Mammary epithelial cell (primary cell): ENCODE measurements at places on chromosomes 6 and 20.

DNA sequence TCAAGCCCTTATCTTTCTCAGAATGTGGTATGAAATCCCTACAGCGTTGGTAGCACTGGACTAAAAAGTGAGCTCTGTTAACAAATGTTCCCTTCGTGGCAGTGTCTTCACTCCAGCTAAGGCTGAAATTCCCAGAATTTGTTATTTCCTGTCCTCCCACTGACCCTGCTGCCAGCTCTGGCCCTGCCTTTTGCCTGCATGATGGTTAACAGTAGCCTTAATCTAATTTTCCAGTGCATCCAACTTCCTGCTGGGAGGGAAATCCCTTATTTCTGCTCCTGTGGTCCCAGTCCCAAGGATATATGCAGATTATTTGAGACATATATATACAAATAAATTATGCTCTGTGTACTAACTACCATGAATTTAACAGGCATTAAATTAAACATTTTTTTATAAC is 157.2 kb upstream of the CARMIL1 start:
- DNase-seq = no peak

GRCh38 chr6:119986934-119987549 is 637.5 kb upstream of the MAN1A1 start:
- DNase-seq = no peak

- DNase-seq = no peak
Measured at GRCh38 chr20:60116128-60116909, 158.1 kb downstream of the CDH26 start.

DNA sequence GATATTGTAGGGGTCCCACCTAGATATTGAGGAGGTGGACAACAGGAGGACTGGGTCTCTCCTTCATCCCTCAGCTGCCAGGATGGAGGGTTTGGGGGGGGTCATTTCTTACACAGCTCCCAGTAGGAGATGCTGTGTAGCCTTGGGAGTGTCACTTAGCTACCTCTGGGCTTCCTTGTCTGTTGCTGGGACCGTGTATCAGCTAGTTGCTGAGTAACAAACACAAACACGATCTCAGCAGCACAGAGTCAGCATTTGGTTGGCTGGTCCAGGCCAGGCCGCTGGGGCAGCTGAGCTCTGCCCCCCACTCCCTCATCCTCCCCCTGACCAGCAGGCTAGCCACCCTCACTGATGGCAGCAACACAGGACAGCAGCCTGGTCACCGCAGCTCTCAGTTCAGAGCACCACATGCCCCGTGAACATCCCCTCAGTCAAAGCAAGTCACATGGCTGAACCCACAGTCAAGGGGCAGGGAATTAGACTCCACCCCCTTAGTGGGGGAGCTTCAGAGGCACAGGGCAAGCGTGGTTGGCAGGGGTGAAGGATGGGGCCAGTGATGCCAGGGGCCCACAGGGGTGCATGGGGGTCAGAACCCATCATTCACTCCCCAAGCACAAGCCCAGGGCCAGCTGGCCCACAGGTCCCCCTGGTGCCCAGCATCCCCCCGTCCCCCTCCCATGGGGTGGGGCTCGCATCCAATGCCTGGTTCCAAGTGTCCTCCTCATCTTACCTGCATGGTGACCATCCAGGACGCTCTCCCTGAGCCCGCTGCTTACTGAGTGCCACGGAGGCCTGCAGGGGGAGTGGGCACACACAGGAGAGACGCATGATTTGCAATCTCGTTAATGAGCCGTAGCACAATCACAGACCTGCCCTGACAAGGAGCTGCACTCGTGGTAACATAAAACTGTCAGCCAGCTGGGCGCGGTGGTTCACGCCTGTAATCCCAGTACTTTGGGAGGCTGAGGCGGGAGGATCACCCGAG is 112.4 kb downstream of the TAF4 start:
- no peak for DNase-seq

DNA sequence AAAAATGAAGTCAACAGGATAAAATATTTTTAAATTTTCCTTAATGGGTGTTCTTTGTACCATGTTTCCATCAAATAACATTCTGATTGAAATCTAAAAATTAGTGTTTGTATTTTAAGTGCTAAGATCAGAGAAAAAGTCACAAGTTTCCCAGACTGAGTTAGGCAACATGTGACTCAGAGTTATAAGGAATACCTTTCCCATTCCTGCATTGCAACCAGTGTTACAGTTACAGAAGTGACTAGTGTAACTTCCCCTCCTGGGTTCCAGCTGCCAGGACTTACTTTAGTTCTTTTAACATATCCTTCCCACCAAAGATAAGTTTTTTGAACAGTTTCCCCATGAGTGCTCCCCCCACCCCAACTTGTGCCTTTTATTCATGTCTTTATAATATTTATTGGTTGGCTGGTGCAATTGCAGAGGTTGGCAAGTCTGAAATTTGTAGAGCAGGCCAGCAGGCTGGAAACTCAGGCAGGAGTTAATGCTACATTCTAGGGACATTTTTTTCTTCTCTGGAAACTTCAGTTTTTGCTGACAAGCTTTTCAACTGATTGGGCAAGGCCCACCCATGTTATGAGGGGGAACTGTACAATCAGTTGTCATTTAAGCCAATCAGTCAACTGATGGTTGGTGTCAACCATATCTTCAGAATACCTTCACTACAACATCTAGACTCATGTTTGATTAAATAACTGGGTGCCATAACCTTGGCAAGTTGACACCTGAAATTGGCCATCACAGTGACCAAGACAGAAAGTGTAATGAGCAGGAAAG is 22.9 kb upstream of the ESR1 start:
- peak; percentile 62 for DNase-seq
